ENCODE measurements at places on chromosomes 11 and 22.

DNA sequence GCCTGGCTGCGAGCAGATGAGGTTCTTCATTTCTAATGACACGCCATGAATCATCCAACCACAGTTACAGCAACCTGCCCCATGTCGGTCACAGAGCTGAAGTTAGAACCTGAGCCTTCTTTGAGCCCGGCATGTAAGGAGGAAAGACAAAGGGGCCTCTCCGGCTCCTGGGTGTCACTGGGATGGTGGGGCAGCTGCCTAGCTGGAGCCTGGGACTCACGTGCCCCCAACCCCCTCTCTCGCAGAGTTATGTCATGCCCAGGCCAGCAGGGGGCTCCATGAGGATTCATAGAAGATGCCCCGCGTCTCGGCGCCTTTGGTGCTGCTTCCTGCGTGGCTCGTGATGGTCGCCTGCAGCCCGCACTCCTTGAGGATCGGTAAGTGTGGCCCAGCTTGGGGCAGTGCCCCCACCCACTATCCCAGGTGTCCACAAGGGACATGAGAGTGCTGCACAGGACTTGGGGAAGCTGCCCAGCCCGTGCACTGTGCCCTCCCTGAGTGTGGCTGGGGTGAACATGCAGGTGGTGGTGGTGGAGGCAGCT lies 148.5 kb downstream of the GRIK4 start:
- DNase-seq = peak; percentile 44

GRCh38 chr22:20418211-20418788 lies 19.3 kb downstream of the SCARF2 start:
- DNase-seq = peak; percentile 76

- no peak for DNase-seq
Observed at GRCh38 chr22:23911318-23911980, 17.3 kb downstream of the MIF start.

DNA sequence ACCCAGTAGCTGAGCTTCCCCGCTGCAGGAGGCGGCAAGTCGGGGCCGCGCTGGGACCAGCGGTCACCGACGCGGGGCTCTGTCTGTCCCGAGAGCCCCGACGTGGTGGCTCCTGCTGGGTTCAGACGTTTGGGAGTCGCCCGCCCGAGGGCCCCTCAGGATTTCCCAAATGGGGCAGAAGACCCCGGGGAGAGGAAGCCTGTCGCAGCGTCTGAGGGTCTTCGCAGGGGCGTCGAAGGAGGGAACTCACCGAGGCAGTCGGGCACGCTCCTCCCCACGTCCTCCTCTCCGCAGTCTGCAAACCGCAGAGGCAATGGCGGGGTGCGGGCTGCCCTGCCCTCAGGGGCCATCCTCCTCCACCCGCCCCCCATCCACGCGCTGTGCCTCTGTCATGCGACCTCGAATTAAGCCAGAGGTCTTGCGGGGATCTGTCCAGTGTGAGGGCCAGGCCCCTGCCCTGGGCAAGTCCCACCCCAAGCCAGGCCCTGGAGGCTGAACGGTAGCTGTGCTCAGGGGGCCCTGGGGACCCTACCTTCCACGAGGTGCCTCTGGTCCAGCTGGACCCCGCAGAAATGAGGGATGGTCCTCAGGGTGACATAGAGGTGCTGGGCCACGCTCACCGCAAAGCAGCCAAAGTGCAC lies 12.5 kb downstream of the IL17REL start:
- no peak for DNase-seq

- DNase-seq = no peak
Observed at GRCh38 chr11:27215471-27216269, 147.3 kb downstream of the CCDC34 start.

DNA sequence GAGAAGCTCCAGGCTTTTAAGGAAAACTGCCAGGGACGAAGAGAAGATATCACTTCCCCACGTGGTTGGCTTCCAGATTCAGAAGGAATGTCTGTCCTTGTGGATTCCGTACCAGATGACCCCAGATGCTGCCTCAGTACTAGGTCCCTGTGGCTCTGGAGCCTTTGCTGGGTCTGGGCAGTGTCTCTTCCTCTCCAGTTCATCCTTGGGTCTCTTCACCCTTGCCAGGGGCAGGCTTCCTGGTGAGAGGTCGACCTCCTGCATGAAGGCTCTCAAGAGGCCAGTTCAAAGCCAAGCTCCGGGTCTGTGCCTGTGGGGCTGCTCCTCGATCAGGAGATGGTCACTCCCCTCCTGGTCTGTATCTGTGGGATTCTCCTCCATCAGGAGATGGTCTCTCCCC lies 74.7 kb upstream of the B3GAT1 start:
- DNase-seq = no peak

- no peak for DNase-seq
Observed at GRCh38 chr11:105357764-105358163, 218.2 kb upstream of the CARD18 start.

DNA sequence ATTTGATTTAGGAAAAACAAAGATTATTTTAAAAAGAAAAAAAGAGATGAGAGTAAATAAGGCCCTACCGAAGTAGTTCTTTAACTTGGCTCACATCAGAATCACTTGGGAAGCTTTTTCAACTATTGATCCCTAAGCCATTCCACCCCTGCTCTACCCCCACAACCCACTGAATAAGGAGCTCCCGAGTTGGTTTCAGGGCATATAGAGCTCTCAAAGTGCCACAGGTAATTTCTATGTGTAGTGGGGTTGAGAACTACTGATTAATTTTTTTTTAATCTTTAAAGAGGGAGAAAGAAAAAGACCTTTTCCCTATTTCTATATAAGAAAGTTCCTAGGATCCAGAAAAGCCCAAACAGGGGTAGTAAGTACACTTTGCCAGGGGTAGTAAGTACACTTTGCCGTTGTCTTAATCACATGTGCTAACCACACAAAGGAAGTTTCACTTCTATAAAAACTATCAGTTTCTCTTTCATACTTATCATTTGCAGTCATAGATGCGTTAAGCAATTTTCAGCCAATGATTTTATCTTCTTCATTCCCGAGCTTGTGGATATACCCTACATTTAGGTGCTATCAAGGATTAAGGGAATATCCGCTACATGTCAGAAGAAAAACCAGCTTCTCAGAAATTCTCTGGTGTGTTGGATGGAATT lies 108.4 kb upstream of the ZC3H12C start:
- DNase-seq = no peak

- DNase-seq = no peak
Observed at GRCh38 chr22:35549328-35549727, 8.7 kb downstream of the RASD2 start.

GRCh38 chr22:46462726-46463371 lies 74.6 kb downstream of the CELSR1 start:
- DNase-seq = peak; percentile 27

- no peak for DNase-seq
Observed at GRCh38 chr11:45930951-45931570, 8.6 kb downstream of the LARGE2 start.
